ENCODE measurements at places on chromosomes 12 and 14.

DNA sequence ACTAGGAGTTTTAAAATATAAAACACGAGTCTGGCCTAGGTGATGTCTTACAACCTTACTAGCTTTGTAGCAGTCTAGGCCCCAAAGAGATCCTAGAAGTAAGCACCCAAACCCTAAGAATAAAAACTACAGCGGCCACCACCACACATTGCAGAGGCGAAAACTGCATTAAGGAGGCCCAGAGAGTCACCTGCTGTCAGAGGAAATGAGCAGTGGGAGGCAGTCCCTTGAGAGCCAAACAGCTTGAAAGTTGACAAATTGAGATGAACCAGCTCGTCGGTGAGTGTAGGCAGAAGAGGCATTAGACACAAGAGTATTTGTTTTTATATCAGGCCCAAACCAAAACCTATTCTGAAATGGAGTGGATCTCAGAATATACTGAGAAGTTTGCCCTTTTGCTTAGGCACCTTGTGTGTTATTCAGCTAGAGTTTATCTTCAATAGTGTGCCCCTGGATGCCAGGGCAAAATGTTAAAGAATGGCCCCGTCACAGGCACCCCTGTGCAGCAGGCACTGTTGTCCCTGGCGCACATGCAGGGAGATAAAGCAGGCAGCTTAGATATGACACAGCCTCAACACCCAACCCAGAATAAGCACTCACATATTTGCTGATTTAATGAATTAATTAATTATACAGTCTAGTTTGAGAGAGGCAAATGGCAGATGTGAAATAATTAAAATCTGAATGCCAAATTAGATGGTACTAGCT is 56.7 kb downstream of the TTC7B start:
- no peak for DNase-seq

DNA sequence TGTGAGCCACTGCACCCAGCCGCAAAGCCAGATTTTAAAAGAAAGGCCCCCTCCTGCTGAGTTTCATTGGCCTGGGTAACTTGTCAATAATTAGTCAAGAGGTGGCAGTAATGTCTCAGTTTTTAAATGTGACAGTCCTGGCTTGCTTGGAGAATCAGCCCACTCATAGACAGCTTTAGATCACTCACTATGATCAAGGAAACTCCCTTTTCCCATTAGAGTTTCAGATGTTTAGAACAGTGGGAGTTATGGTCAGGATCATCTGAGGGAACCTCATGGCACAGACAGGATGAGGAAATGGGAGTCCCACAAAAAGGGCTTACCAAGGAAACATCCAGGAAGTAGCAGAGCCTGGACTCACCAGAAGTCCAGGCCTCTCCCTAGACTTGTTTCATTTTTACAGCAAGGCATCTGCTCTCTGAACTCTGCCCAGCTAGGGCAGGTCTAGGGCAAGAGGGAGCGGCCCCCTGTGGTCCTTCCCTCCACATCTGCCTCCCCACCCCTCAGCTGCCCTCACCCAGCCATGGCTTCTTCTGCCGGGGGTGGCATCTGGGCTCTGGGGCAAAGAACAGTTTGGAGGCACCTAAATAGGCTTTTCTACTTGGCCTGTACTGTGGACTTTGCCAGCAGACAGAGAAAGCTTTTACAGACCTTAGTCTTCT is 11.2 kb downstream of the BCL2L14 start:
- DNase-seq = no peak

DNA sequence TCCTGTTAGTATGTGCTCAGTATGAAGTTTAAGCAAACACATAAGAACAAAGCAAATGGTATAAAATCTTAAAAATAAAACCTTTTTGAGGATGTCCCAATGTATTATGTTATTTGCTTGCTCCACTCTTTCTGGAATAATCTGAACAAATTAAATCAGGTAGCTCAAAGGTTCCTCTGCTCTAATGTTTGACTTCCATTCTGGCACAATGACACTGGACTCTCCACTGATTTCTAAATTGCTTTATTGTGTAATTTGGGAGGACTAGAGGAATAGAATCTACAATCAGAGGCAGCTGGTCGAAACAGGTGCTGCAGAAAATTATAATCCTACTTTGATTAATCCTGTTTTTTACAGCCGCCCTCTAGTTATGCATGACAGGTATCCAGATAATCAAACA is 523.7 kb upstream of the FOXG1 start:
- DNase-seq = no peak

DNA sequence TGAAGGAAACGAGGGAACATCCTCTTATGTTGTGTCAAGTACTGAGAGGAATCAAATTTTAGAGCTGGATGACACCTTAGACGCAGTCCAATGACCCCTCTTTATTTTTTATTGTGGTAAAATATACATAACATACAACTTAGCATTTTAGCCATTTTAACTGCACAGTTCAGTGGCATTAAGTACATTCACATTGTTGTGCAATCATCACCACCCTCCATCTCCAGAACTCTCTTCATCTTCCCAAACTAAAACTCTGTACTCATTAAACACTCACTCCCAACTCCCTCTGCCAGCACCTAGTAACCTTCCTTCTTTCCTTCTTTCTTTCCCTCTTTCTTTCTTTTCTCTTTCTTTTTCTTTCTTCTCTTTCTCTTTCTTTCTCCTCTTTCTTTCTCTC is 97.2 kb upstream of the SLC24A4 start:
- DNase-seq = no peak

DNA sequence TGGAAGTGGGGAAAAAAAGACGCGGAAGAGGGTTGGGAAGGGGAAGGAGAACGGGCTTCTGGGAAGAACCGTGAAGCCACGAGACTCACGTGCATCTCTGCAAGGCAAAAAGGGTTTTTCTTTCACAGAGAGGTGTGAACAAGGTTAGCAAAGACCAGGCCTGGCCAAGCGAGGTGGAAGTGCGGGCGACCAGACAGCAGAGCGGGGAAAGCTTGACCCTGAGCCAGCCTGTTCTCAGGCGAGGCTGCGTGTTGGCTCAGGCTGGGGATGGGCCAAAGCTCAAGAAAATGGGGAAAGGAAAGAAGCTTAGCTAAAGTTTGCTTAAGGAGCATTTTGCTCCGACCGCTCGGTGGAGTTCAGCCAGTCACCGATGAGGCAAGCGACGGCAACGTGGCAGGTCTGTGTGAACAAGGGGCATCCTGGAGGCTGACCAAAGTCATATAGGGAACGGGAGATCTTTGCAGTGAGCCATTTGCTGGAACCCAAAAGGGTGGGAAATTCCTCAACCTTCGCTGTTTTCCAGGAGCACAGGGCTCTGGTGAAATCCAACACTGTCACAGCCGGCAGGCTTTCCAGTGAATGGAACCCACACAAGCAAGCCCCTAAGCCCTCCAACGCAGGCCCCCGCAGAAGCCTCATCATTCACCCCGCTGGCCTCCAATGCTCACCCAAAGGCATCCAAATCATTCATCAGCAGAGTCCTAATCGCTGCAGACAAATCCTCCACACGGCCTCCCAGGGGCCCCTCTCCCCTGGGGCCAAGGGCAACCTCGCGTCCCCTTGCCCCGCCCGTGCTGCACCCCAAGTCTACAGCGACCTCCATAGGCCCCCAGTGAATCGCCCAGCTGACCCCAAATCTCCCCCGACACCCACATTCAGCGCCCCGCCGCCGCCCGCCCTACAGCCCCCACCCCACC is 754 bp downstream of the ZNF605 start:
- DNase-seq = peak; percentile 9

- peak; percentile 7 for DNase-seq
These were observed 49.8 kb downstream of the NTS start for GRCh38 chr12:85923767-85924331.

- DNase-seq = no peak
These were observed 459.8 kb upstream of the SEL1L start for GRCh38 chr14:81993432-81993831.

GRCh38 chr12:128970110-128970509 is 116.8 kb downstream of the GLT1D1 start:
- DNase-seq = no peak

GRCh38 chr14:67436006-67436866 is 24.3 kb upstream of the PLEK2 start:
- DNase-seq = no peak

GRCh38 chr12:111816065-111816615 is 25.9 kb upstream of the MAPKAPK5 start:
- no peak for DNase-seq

Data from AG04449 (cell line).